ENCODE measurements at places on chromosomes 7 and 10.

DNA sequence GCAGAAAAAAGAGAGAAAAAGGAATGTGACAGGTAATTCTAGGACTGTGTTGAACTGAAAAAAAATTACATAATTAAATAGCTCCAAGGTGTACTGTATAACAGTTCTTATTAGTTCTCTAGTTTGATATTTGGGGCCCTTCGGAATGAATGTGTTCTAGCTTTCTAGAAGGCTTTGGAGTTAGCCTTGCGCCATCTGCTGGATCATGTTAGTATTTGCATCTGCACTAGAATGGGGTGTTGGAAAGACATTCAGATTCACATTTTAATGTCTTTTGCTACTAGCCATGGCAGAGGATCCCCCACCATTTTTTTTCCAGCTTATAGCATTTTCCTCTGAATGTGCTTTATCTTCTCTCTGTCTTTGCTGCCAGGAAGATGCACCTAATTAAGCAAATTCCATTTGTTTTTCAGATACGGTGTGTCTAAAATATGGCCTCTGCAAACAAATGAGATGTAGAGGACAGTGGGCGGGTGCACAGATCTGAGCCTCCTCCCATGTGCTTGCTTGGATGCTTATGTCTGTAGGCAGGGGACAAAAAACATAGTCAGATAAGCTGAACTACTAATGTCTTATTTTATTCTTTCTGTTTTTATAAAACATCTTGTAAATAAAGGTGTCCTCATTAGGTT is 238.5 kb downstream of the PHF14 start:
- peak; percentile 32 for DNase-seq

- no peak for DNase-seq
These were observed 28.1 kb downstream of the CSGALNACT2 start for GRCh38 chr10:43166207-43166879.

DNA sequence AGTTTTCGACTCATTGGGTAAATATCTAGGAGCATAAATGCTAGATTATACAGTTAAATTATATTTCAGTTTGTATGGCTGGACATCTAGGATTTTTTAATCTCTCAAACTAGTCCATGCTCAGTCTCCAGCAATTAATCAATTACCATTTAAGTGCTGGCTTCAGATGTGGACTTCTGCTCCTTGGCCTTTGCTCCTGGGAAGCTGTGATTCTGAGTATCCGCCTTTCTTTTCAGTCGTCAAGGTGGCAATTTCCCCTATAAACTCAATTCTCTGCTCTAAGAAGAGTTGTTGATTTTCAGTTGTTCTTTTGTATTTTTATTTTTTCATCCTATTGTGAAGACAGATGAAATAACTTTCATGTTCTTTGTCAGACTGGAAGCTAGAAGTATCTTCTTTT is 23.7 kb downstream of the TFPI2 start:
- no peak for DNase-seq

GRCh38 chr10:111452153-111452552 is 375.3 kb downstream of the ADRA2A start:
- DNase-seq: no peak

DNA sequence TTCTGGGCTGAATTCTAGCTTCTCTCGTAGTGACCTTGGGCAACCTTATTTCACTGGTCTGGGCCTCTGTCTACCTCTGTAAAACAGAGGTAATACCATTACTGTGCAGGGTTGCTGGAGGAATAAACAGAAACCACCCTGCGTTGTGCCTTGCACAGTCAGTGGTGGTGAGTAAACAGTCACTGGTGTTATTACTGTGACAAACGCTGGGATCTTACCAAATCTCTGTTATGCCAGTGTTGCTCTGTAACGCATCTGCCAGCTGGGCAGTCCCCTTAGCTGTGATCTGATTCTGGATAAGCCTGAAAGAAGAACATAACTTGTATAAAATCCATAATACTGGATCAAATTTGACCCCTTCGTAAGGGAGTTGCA is 49.4 kb downstream of the NOD1 start:
- DNase-seq: no peak

GRCh38 chr10:78684947-78685346 is 383.8 kb upstream of the ZMIZ1 start:
- no peak for DNase-seq
